ENCODE measurements at places on chromosomes 7 and 10.

- H3K4me3 ChIP-seq: no peak overlapping the region
- H3K27ac ChIP-seq: no peak overlapping the region
- peaks cover 4% of the 10 kb centered on the region for H3K4me1 ChIP-seq
Observed at GRCh38 chr10:96124230-96125141, 5.6 kb upstream of the ZNF518A start.

- H3K4me3 ChIP-seq: no peak overlapping the region
- H3K36me3 ChIP-seq: no peaks in the 10 kb centered on the region
- H3K27ac ChIP-seq: no peak overlapping the region
- no peak for DNase-seq
Observed at GRCh38 chr10:66535439-66535838, 390.4 kb upstream of the LRRTM3 start.

DNA sequence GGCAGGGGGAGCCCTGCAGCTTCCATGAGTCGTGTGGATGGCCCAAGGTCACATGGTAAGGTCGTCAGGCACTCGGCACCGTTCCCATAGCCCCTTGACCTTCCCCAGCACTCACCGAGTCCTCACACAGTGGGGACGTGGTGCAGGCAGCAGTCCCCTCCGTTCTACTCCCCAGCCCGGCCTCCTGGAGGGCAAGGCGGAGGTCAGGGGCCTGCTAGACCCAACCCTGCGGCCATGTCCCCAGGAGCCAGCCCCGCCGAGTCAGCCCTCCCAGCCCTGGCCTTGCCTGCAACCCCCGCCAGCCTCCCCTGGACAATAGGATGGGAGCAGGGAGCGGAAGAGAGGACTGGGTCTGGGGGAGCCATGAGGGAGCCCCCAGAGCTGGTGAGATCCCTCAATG lies 65.2 kb downstream of the ELFN1 start:
- H3K36me3 ChIP-seq: no peaks in the 10 kb centered on the region
- DNase-seq: no peak
- no peaks in the 10 kb centered on the region for H3K4me1 ChIP-seq
- no peak overlapping the region for H3K27ac ChIP-seq

GRCh38 chr10:119189811-119190282 lies 11.2 kb upstream of the PRDX3 start:
- no peak overlapping the region for H3K27ac ChIP-seq
- H3K36me3 ChIP-seq: no peaks in the 10 kb centered on the region
- no peaks in the 10 kb centered on the region for H3K27me3 ChIP-seq
- H3K4me3 ChIP-seq: no peak overlapping the region

- DNase-seq: no peak
- H3K36me3 ChIP-seq: no peaks in the 10 kb centered on the region
- no peaks in the 10 kb centered on the region for H3K27me3 ChIP-seq
- no peaks in the 10 kb centered on the region for H3K4me1 ChIP-seq
- H3K4me3 ChIP-seq: no peak overlapping the region
- no peak overlapping the region for H3K27ac ChIP-seq
Observed at GRCh38 chr7:122046402-122046801, 97.6 kb downstream of the AASS start.

- no peaks in the 10 kb centered on the region for H3K27me3 ChIP-seq
- no peak overlapping the region for H3K27ac ChIP-seq
- no peaks in the 10 kb centered on the region for H3K4me1 ChIP-seq
- H3K36me3 ChIP-seq: no peaks in the 10 kb centered on the region
- no peak for DNase-seq
Observed at GRCh38 chr10:113618338-113618737, 45.5 kb downstream of the NRAP start.

DNA sequence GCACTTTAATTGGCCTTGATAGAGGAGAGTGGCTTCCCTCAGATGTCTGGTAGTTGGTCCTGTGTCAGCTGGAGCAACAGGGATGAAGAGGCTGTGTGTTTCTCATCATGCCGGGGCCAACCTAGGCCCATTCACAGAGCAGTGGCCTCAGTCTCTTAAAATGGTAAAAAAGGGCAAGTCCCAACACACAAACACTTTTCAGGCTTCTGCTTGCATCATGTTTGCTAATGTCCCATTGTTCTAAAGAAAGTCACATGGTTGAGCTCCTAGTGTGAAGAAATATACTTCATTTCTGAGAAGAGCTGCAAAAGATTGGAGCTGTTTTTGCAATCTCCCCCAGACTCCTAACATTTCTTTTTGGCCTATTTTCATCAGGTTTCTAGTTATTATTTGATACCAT lies 40.6 kb upstream of the RBAK start:
- no peak overlapping the region for H3K27ac ChIP-seq
- no peak for DNase-seq
- H3K27me3 ChIP-seq: no peaks in the 10 kb centered on the region
- H3K36me3 ChIP-seq: peaks cover 9% of the 10 kb centered on the region
- H3K4me1 ChIP-seq: no peaks in the 10 kb centered on the region
- H3K4me3 ChIP-seq: no peak overlapping the region

DNA sequence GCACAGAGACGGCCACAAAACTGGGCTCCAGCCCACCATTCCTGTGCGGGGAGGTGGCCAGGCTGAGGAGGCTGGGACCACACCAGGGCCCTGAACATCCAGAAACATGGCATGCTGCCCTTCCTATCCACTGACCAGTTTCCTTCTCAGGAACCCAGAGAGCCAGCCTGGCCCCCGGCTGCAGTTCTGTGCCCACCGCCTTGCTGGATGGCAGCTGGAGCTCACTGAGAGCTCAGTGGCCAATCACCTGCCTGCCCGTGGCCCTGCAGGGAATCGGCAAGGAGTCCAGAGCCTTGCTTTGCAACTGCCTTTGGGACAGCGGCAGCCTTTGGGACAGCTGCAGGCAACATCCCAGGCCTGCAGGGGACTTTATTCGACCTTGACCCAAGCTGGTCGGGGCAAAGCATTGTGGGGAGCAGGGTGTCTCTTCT lies 30.4 kb downstream of the STK32C start:
- DNase-seq: no peak
- H3K36me3 ChIP-seq: no peaks in the 10 kb centered on the region
- no peak overlapping the region for H3K27ac ChIP-seq
- H3K4me1 ChIP-seq: no peaks in the 10 kb centered on the region

DNA sequence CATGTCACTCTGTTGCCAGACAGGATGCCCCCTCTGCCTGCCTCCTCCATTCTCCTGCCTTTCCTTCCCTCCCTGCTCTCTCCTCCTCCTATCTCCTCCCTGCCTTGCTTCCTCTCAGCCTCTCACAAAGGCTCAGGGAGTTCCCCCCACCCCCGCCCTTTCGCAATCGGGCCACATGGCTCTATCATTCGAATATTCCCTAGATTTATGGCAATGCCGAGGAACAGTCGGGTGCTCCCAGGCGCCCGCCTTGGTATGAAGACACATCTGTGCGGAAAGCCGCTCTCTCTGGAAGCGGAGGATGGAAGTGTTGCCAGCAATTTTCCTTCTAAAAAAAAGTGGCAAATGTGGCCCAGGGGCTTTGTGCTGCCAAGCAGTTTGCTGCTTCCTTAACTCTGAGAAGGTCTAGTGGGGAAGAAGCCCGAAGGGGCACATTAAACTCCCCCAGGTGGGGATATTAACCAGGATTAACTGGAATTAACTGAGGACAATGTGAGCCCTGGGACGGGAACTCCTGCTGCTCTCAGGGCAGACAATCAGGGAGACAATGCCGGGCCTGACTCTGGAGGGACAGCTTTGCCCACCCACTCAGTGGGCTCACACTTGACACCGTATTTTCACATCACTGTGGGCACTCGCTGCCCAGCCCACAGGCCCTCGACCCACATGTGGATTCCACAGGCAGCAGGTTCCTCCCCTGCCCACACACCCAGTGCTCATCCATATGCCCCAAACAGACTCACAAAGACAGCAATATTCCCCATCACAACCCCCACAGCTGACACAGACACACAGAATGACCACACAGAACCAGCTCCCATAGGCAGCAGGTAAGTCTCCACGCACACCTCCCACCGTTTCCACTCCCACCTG lies 88.4 kb upstream of the SMNDC1 start:
- DNase-seq: no peak
- no peaks in the 10 kb centered on the region for H3K36me3 ChIP-seq
- H3K4me3 ChIP-seq: no peak overlapping the region
- H3K4me1 ChIP-seq: peaks cover 30% of the 10 kb centered on the region

DNA sequence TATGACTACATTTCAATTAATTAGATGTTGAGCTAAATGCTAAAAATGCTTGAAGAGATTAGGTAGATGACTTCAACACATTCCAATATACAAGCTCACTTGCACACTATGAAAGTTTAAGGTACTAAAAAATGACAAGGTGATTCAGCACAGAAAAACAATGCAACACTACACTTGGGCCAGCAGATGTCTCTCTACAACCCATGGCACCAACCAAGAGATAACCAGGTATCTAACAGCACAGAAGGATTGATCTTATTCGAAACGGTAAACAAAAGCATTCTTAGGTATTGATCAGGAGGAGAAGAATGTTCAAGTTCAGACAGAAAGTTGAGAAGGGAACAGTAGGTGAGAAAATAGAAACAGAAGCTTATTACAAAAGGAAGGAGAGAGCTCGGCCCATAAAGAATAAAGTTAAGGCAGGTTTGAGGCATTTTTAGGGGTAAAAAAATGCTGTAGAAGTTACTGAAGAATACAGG lies 248.2 kb upstream of the KLF14 start:
- H3K36me3 ChIP-seq: peaks cover 24% of the 10 kb centered on the region
- no peaks in the 10 kb centered on the region for H3K27me3 ChIP-seq
- peak; percentile 79 for DNase-seq
- peak overlapping the region; percentile 37 for H3K27ac ChIP-seq
- peaks cover 33% of the 10 kb centered on the region for H3K4me1 ChIP-seq

DNA sequence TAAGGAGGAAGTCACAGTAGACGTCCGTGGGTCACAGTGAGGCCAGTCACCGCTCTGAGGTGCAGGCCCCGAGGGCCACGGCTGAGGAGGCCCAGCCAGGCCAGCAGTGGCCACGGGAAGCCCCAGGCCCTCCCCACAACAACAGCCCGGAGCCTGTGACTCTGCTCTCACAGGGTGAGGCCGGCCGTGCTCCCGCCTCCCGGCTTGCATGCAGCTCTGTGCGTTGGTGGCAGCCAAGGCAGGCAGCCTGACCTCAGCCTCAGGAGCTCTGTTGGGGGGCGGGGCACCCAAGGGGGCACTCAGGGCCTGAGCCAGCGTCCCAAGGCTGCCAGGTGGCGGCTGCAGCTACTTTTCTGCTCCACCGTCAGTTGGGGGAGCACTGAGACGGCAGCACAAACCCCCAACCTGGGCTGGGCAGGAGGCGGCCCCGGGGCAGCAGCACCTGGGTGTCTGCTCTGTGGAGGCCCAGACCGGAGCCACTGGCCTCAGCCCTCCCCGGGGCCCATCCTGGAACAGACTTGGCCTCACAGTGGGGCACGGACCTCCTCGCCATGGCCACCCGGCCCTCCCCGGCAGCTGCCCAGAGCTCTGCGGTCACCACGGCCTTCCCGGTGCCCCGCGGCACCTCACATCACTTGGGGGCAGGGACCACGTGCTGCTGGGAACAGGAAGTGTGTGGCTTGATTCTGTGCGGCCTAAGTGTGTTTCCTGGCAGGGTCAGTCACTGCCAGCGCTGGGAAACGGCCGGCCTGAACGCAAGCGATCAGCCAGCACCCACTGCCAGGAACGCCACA lies 13.3 kb downstream of the CYP2W1 start:
- H3K4me1 ChIP-seq: peaks cover 67% of the 10 kb centered on the region
- no peak overlapping the region for H3K4me3 ChIP-seq
- H3K36me3 ChIP-seq: no peaks in the 10 kb centered on the region
- H3K27ac ChIP-seq: no peak overlapping the region
- no peaks in the 10 kb centered on the region for H3K27me3 ChIP-seq

Data from Karpas-422 (cell line).